ENCODE measurements at places on chromosomes 1 and 21.

DNA sequence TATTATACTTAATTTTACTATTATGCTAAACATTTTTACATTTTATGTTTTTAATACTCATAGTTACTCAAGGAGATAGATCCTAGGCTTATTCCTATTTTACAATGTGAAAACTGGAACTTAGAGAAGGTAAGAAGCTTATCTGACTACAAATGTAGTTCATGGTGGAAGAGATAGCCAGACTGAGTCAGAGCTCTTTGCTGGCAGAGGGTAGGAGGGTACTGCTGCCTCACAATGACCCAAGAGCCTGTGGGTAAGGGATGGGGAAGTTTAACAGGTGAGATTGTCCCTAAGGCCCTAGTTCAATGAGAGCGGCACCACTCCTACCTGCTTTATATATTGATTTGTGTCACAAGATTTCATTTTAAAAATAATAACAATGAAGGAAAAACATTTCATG lies 34.1 kb upstream of the NEK7 start:
- no peak for DNase-seq

DNA sequence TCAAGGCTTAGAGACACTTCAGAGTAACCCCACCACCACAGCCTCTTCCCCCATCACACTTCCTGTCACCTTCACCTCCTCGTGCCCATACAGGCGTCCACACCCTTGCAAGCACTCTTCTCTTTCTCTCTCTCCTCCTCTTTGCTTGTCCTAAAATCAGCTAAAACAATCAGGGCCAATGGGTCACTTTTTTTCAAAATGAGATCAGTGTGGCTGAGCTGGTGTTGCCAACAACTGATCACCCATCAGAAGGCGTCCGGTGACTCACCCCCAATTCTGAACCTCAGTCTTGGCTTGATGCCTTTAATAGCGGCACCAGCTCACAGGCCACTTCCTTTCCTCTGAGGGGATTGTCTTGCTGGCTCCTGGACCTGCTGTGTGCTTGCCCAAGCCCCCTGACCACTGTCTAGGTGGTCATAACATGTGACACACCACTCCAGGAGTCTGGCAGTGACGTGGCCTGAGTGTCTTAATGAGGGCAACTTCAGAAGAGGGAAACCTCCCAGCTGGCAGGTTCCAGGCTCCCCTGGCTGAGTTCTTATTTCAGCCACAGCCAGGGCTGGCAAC lies 1.6 kb downstream of the DRAXIN start:
- no peak for DNase-seq

DNA sequence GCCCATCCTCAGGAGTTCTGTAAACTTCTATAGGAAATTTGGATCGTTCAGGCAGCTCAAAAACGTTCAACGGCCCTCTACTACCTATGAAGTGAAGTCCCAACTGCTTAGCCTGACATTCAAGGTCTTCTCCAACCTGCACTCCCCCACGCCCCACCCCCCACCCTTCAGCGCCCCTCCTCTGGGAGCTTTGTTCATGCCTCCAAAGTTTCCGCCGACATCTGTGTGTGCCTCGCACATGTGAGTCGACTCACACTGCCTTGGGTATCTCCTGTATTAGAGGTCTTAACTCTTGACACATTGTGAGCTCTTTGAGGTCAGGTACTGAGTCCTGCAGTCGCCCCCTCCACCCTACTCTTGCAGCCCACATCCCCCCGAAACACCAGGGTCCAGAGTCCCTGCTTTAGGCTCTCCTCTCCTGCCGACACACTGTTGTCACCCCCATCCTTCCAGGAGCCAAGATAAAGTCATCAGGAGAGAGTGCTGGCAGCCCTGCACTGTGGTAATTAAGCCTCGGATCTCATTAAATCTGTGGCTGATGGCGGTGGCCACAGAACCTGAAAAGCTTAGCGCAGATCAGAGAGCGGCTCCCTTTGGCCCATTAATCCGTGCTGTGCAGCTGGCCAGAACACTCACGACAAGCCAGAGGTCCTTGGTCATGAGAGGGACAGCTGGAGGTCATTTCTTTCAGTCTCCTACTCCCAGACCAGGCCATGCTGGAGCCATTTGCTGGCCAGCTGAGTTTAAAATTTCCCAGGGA lies 1.4 kb upstream of the PAFAH2 start:
- no peak for DNase-seq

GRCh38 chr21:33951276-33952178 lies 35.9 kb upstream of the ATP5PO start:
- no peak for DNase-seq

- DNase-seq, result no peak
These were observed 23.1 kb downstream of the SLC35A3 start for GRCh38 chr1:99992760-99993467.

DNA sequence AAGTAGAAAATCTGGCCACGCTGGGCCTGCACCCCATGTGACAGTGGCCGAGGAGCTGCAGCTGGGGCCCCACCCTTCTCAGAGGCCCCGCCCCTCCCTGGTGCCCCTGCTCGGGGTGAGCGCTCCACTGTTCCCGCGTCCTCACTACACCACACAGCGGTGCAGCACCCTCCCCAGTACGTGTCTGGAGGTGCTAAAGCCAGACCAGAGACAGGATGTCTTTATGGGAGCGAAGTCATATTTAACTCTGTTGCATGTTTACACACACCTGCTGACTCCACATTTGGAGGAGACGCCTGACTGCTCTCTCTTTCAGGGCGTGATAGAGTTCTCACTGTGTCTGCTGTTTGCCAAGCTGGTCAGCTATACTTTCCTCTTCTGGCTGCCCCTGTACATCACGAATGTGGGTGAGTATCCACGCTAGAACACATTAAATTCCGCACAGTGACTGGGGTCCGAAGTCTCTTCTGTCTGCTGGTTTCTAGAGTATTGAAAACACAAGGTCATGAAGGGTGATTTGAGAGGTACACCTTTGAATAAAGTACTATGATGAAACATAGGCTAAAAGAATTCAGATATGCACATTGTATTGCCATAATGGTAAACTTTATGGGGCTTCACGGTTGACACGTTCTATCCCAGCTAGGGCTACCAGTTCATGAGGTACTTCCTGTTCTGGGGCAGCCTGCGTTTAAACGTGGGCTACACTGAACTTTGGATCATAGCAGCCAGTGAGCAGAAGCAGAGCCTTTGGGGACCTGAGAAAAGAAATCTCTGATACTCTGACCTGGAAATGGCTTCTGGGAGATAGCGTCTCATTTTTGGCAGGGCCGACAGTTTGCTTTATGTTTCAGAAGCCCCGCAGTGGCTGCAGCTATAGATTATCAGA lies 48.4 kb downstream of the SLC37A1 start:
- DNase-seq, result no peak

DNA sequence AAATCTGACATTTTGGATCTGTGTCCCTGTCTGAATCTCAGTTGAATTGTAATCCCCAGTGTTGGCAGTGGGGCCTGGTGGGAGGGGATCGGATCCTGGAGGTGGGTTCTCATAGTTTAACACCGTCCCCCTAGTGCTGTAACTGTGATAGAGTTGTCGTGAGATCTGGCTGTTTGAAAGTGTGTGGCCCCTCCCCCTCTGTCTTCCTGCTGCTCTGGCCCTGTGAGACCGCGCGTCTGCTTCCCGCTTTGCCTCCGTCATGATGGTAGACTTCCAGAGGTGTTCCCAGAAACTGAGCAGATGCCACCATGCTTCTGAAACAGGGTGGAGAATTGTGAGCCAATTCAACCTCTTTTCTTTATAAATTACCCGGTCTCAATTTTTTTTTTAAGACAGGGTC lies 25.0 kb downstream of the AGPAT3 start:
- DNase-seq, result no peak

- no peak for DNase-seq
These were observed 60.8 kb downstream of the TSEN15 start for GRCh38 chr1:184112176-184112948.

DNA sequence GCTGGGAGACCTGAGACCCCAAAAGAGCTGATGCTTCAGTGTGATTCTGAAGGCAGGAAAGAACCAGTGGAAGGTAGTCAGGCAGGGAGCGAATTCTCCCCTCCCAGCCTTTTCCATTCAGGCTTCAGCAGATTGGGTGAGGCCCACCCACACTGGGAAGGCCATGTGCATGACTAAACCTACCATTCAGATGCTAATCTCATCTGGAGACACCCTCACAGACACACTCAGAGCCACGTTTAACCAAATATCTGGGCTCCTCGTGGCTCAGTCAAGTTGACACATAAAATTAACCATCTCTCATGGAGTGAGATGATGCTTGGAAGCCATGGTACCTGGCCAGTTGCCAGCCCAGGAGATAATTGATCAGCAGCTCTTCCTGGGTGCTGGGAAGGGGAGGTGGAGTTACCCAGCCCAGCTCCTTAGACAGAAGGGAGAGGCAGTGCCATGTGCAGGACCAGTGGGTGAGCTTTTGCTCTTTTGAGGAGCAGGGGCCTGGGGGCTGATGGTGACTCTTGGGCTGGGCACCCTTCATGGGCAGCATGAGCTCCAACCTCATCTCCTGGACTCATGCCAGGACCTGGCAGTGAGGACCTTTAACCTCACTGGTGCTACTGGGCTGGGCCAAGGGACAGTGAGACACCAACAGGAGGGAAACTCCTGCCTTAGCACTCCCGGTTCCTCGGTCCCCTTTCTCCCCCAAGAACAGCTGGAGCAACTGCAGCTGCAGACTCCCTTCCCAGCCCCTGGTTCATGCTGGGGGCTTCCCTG lies 89.0 kb upstream of the ACTL8 start:
- DNase-seq, result no peak
